ENCODE measurements at places on chromosomes 2 and 18. TPM values are rescaled to one million over a fixed set of nuclear protein-coding genes. Genes with fewer than 3 reads are reported as not detected.

The LIMS2 gene
- total RNA-seq, result 32.9 TPM

The MEP1B gene
- total RNA-seq, result 0.04 TPM

The WDFY1 gene
- 20.7 TPM for total RNA-seq

The ACOXL gene
- 1.7 TPM for total RNA-seq

The HES6 gene
- total RNA-seq, result 8.8 TPM

The WDCP gene
- total RNA-seq, result 7.7 TPM

The SALL3 gene
- 1.6 TPM for total RNA-seq

The INPP5D gene
- total RNA-seq, result 6.8 TPM

The CFAP221 gene
- 11.0 TPM for total RNA-seq

The EN1 gene
- total RNA-seq, result not detected

The REEP1 gene
- 14.6 TPM for total RNA-seq

The MBD1 gene
- 167 TPM for total RNA-seq

The KCNG2 gene
- not detected for total RNA-seq

The NTSR2 gene
- total RNA-seq, result not detected

The MALL gene
- not detected for total RNA-seq

The SH2D6 gene
- not detected for total RNA-seq

The HOXD3 gene
- total RNA-seq, result 0.12 TPM

The SNED1 gene
- 0.09 TPM for total RNA-seq

The BMP10 gene
- 0.95 TPM for total RNA-seq

The IL1R1 gene
- total RNA-seq, result 0.21 TPM

Data from cardiac muscle cell (in vitro differentiated cells and primary cell).